ENCODE measurements at places on chromosomes 12 and 14. TPM values are rescaled to one million over a fixed set of nuclear protein-coding genes. Genes with fewer than 3 reads are reported as not detected.

The CMKLR1 gene
- total RNA-seq, result 7.4 TPM

The HVCN1 gene
- total RNA-seq, result 4.3 TPM

The PLA2G1B gene
- total RNA-seq, result not detected

The NFATC4 gene
- total RNA-seq, result 57.7 TPM

The TMEM253 gene
- total RNA-seq, result not detected

The TEX22 gene
- total RNA-seq, result not detected

The RNASE1 gene
- 0.43 TPM for total RNA-seq

The LTBR gene
- total RNA-seq, result 237 TPM

The RFX4 gene
- total RNA-seq, result not detected

The RHEBL1 gene
- total RNA-seq, result 1.6 TPM

The CLEC7A gene
- 0.14 TPM for total RNA-seq

The FSCB gene
- total RNA-seq, result 0.22 TPM

The SLC35E3 gene
- 6.4 TPM for total RNA-seq

The SIRT4 gene
- total RNA-seq, result 0.86 TPM

The PTCSC3 gene
- total RNA-seq, result not detected

The LALBA gene
- not detected for total RNA-seq

The LAG3 gene
- 0.29 TPM for total RNA-seq

The GLT1D1 gene
- not detected for total RNA-seq

The KDM2B gene
- 49.5 TPM for total RNA-seq

The IAPP gene
- not detected for total RNA-seq

The KERA gene
- total RNA-seq, result not detected

The RNASE7 gene
- not detected for total RNA-seq

The PLBD1 gene
- 11.4 TPM for total RNA-seq

The AGAP2 gene
- 0.29 TPM for total RNA-seq

The AICDA gene
- not detected for total RNA-seq

The RNASE11 gene
- total RNA-seq, result not detected

The PLCZ1 gene
- total RNA-seq, result not detected

The NAB2 gene
- total RNA-seq, result 62.3 TPM

The PLEKHG7 gene
- not detected for total RNA-seq

The KRT78 gene
- total RNA-seq, result not detected

The ESPL1 gene
- 19.0 TPM for total RNA-seq

The BBOF1 gene
- 5.9 TPM for total RNA-seq

The PLEK2 gene
- total RNA-seq, result 12.0 TPM

The WSCD2 gene
- total RNA-seq, result not detected

The BATF gene
- 0.72 TPM for total RNA-seq

The MIP gene
- not detected for total RNA-seq

The TRIAP1 gene
- total RNA-seq, result 27.6 TPM

The SLC35F4 gene
- 0.29 TPM for total RNA-seq

The DPY19L2 gene
- 1.3 TPM for total RNA-seq

The LRFN5 gene
- total RNA-seq, result 3.6 TPM

The SLC39A5 gene
- not detected for total RNA-seq

The CLEC9A gene
- total RNA-seq, result not detected

The IFT81 gene
- total RNA-seq, result 16.3 TPM

The COX8C gene
- total RNA-seq, result not detected

The PRKD1 gene
- total RNA-seq, result 5.3 TPM

The ASCL1 gene
- not detected for total RNA-seq

The CYP27B1 gene
- 1.1 TPM for total RNA-seq

The RNF212B gene
- total RNA-seq, result not detected

The NRXN3 gene
- 0.22 TPM for total RNA-seq

The SLC2A14 gene
- total RNA-seq, result not detected

The SLC17A8 gene
- total RNA-seq, result not detected

The LRRK2 gene
- total RNA-seq, result 1.1 TPM

The KRT79 gene
- 0.72 TPM for total RNA-seq

The C3AR1 gene
- 1.1 TPM for total RNA-seq

Measured in placental pericyte (primary cell).